ENCODE measurements at places on chromosomes 1 and 21. TPM values are rescaled to one million over a fixed set of nuclear protein-coding genes. Genes with fewer than 3 reads are reported as not detected.

The RYR2 gene
- polyA plus RNA-seq = not detected

The KRTAP10-11 gene
- not detected for polyA plus RNA-seq

The CELSR2 gene
- 0.52 TPM for polyA plus RNA-seq

The ADAMTS1 gene
- not detected for polyA plus RNA-seq

The DPT gene
- not detected for polyA plus RNA-seq

The FAM78B gene
- 0.33 TPM for polyA plus RNA-seq

The LCE3D gene
- not detected for polyA plus RNA-seq

The CFAP107 gene
- not detected for polyA plus RNA-seq

The NHLH1 gene
- not detected for polyA plus RNA-seq

The ITLN1 gene
- not detected for polyA plus RNA-seq

The CSF3R gene
- polyA plus RNA-seq = not detected

DNA sequence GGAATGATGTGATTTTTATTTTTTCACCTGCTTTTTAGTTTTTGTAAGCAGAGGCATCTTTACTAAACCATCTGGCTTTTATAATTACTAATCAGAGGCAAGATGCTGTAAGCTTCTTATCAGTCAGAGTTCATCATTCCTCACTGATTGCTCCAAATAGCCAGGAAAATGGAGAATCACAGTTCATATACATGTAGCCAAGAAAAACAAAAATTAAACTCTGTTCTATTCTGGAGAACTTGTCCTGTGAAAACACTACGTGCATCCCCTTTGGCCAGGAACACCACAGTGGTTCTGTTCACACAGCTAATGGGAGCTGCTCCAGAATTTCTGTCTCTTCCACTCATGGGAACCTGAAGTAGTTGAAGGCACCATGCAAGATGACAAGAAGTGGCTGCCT lies 725.5 kb upstream of the CHRM3 start:
- DNase-seq = no peak

GRCh38 chr1:42845193-42845592 lies 1.2 kb upstream of the ZNF691 start:
- DNase-seq = no peak

- DNase-seq = no peak
Measured at GRCh38 chr1:119818181-119818580, 6.9 kb upstream of the REG4 start.

GRCh38 chr1:111052246-111052645 lies 87.6 kb downstream of the DRAM2 start:
- no peak for DNase-seq

DNA sequence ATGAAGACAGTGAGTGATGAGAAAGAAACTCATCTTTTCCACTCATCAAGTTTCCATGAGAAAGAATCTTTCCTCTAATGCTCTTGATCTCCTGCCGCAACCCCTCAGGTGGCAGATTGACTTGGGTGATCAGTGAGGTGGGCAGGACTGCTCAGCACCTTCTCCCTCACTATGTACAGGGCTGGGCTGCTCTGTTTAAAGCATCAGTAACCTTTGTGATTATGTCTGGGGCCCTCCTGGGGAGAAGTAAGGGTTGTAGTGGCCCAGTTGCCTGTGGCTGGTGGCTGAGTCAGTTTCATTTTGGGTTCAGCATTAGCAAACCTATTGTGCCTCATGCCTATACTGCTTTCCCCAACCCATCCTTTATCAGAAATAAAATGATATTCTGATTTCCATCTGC lies 366.0 kb downstream of the TTLL7 start:
- no peak for DNase-seq

DNA sequence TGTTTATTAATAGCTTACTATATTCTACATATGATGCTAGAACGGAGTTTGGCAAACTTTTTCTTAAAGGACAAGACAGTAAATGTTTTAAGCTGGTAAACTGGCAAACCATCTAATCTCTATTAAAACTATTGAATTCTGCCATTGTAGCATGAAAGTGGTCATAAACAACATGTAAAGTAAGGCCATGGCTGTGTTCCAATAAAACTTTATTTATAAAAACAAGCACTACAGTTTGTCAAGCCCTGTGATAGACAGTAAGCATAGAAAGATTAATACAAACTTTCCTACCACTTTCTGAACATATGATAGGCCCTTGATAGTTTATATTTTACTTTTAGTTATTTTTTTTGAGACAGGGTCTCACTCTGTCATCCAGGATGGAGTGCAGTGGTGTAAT lies 22.4 kb downstream of the PEA15 start:
- no peak for DNase-seq

GRCh38 chr1:77461691-77462090 lies 179.9 kb downstream of the AK5 start:
- no peak for DNase-seq

- DNase-seq = no peak
Measured at GRCh38 chr1:29062157-29062942, 61.4 kb downstream of the TMEM200B start.

DNA sequence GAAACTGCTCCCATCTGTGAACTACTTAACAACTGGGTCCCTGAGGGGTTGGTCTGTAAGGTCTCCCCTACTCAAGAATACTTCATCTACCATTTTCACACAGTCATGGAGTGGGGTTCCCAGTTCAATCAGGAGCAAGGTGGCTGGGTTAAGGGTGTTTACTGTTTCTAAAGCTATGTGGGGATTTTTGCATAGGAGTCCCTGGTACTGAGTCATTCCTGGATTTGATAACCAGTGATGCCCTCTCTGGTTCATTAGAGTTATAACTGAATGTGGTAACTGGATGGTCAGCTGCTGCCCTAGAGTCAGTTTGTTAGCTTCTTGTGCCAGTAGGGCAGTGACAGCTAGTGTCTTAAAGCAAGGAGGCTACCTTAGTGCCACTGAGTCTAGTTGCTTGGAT lies 29.4 kb upstream of the KCNJ15 start:
- no peak for DNase-seq

DNA sequence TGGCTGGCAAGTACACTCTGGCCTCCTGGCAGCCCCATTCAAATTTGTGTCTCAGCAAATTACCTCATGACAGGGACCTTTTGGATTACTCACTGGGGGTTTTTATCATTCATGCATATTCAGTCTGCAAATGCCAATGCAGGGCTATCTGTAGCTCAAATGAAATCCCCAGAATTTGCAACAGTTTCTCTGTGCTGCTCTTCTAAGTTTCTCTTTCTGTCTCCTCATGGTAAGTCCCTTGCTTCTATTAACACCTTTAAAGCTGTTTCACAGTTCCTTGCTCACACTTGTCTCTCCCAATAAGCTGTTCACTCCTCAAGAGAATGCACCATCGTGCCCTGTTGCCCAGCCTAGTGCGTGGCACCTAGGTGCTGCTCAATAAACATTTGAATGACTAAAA lies 3.3 kb upstream of the FAM78B start:
- DNase-seq = no peak

Data from CD4-positive, alpha-beta memory T cell (primary cell).